Colonic mucosa (tissue), 4 donors: ENCODE measurements at places on chromosomes 13 and 19. TPM values are rescaled to one million over a fixed set of nuclear protein-coding genes. Genes with fewer than 3 reads are reported as not detected.

WDR62 gene
- total RNA-seq, result 13.1 TPM

ZIC5 gene
- not detected for total RNA-seq

SIGLEC6 gene
- total RNA-seq, result 1.9 TPM

CLEC4G gene
- total RNA-seq, result 0.53 TPM

ZSCAN4 gene
- not detected for total RNA-seq

COL5A3 gene
- 2.4 TPM for total RNA-seq

- H3K27me3 ChIP-seq, result peaks cover 74% of the 10 kb centered on the region
- H3K4me3 ChIP-seq, result peak overlapping the region; percentile 41
- H3K4me1 ChIP-seq, result no peaks in the 10 kb centered on the region
- no peak for DNase-seq
- H3K36me3 ChIP-seq, result no peaks in the 10 kb centered on the region
These were observed 2.0 kb upstream of the TSHZ3 start for GRCh38 chr19:31351056-31351854.

GRCh38 chr19:4556597-4557127 lies 2.8 kb downstream of the SEMA6B start:
- no peak overlapping the region for H3K4me3 ChIP-seq
- no peaks in the 10 kb centered on the region for H3K27me3 ChIP-seq
- no peaks in the 10 kb centered on the region for H3K4me1 ChIP-seq
- no peaks in the 10 kb centered on the region for H3K36me3 ChIP-seq

DNA sequence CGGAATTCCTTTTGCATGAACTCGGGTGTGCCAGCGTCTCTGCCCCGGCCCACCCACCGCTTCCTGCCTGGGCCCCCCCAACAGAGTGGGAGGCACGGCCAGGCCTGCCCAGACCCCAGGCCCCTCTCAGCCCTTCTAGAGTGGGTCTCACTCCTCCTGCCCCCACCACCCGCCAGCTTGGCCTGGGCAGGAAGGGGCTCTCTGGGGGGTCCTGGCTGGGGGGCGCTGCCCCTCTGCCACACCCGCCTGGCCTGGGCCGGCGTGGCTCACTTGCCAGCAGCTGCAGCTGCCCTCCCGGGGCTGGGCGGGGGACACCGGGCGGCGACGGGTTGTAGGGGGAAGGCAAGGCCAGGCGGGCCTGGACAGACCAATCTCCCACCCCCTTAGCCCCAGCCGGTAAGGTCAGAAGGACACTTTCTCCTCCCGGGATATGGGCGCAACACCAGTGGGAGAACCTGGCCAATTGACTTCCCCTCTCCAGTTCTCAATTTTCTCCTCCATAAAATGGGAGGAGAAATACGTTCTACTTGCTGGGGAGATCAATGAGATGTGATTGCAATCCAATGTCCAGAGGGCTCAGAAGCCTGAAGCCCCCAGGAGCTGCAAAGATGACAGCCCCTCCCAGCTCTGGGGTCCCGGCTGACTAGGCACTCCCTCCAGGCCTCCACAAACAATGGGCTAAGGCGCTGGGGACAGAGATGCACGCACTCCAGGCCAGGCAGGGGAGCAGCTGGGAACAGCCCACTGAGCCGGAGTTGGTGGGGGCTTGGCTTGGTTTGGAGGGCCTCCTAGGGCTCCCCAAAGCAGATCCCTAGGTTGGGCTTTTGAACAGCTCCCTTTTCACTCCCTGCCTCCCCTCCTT lies 2.4 kb downstream of the CRLF1 start:
- peaks cover 68% of the 10 kb centered on the region for H3K27me3 ChIP-seq
- no peaks in the 10 kb centered on the region for H3K36me3 ChIP-seq
- no peak for DNase-seq
- no peak overlapping the region for H3K27ac ChIP-seq

GRCh38 chr13:60924856-60925255 lies 490.8 kb downstream of the PCDH20 start:
- H3K4me3 ChIP-seq, result no peak overlapping the region
- no peak for DNase-seq
- H3K36me3 ChIP-seq, result no peaks in the 10 kb centered on the region
- no peaks in the 10 kb centered on the region for H3K27me3 ChIP-seq
- no peaks in the 10 kb centered on the region for H3K4me1 ChIP-seq

- H3K27me3 ChIP-seq, result no peaks in the 10 kb centered on the region
- no peak overlapping the region for H3K4me3 ChIP-seq
- DNase-seq, result no peak
- no peaks in the 10 kb centered on the region for H3K36me3 ChIP-seq
- no peaks in the 10 kb centered on the region for H3K4me1 ChIP-seq
These were observed 20.4 kb downstream of the AMER2 start for GRCh38 chr13:25151626-25152195.

GRCh38 chr19:4715529-4716221 lies 8.0 kb downstream of the DPP9 start:
- H3K27ac ChIP-seq, result no peak overlapping the region
- DNase-seq, result no peak
- peaks cover 6% of the 10 kb centered on the region for H3K36me3 ChIP-seq

- no peaks in the 10 kb centered on the region for H3K4me1 ChIP-seq
- H3K36me3 ChIP-seq, result no peaks in the 10 kb centered on the region
- no peaks in the 10 kb centered on the region for H3K27me3 ChIP-seq
- H3K4me3 ChIP-seq, result no peak overlapping the region
- no peak overlapping the region for H3K27ac ChIP-seq
- DNase-seq, result no peak
These were observed 316.6 kb downstream of the DCLK1 start for GRCh38 chr13:35814605-35815011.

- H3K4me3 ChIP-seq, result no peak overlapping the region
- H3K27me3 ChIP-seq, result no peaks in the 10 kb centered on the region
- no peak for DNase-seq
- H3K27ac ChIP-seq, result no peak overlapping the region
- H3K4me1 ChIP-seq, result no peaks in the 10 kb centered on the region
- no peaks in the 10 kb centered on the region for H3K36me3 ChIP-seq
These were observed 88.7 kb downstream of the MAB21L1 start for GRCh38 chr13:35387682-35388250.

GRCh38 chr13:85816413-85816812 lies 17.2 kb upstream of the SLITRK6 start:
- no peaks in the 10 kb centered on the region for H3K36me3 ChIP-seq
- no peak overlapping the region for H3K4me3 ChIP-seq
- H3K27ac ChIP-seq, result no peak overlapping the region
- no peaks in the 10 kb centered on the region for H3K4me1 ChIP-seq
- no peaks in the 10 kb centered on the region for H3K27me3 ChIP-seq

DNA sequence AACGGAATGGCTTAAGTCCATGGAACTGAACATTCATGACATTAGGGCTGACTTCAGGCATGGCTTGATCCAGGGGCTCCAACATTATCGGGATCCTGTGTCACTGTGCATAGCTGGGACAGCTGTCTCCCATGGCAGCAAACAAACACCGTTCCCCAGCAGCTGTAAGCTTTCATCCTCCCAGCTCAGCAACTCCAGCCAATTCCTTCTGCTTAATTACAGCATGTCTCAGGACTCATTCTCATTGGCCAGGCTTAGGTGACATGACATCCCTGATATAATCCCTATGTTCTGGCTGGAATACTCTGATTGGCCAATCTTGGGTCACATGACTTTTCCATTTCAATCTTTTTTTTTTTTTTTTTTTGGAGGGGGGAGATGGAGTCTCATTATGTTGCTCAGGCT lies 10.9 kb upstream of the TLE5 start:
- no peaks in the 10 kb centered on the region for H3K36me3 ChIP-seq
- no peak overlapping the region for H3K4me3 ChIP-seq
- H3K27me3 ChIP-seq, result no peaks in the 10 kb centered on the region
- H3K4me1 ChIP-seq, result no peaks in the 10 kb centered on the region

DNA sequence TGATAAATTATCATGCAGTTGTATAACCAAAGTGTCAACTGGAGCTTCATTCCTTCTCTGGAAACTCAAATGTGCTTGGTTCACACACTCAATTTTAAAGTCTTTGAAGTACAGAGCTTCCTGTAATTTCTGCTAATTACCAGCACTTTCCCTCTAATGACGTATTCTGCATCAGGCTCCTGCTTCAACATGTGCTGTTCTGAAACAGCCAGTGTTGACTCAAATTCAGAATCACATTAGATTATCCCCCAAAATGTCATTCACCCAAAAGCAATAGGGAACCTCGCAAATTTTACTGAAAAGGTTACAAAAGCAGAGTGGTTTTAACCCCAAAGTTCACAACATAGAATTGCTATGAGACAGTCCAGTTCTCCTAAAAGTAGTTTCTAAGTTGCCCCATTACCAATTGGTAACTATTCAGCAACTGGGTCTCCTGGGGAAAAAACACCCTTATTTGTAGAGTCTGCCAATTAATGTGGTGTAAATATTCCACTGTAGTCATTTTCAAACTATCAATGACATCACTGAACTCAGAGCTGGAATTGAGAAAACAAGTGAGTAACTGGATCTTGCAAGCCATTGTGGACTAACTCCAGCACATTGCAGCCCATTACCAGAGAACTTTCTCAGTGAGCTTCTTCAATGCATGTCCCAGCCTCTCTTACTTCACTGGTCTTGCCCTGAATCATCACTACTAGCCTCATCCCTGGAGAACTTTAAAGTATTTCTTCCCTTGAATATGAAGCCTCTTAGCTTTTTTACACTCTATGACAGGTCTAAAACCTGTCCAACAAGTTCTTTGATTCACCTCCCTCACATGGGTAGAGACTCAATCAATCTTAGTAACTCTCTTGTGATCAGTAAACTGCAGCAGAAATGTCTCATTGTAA lies 955.4 kb downstream of the EFNB2 start:
- no peaks in the 10 kb centered on the region for H3K27me3 ChIP-seq
- DNase-seq, result no peak
- no peaks in the 10 kb centered on the region for H3K4me1 ChIP-seq
- H3K27ac ChIP-seq, result no peak overlapping the region
- H3K4me3 ChIP-seq, result no peak overlapping the region
